ENCODE measurements at places on chromosomes 11 and 22.
A peak's percentile ranks its signal among the peaks of the same experiment; 100 is the strongest.

DNA sequence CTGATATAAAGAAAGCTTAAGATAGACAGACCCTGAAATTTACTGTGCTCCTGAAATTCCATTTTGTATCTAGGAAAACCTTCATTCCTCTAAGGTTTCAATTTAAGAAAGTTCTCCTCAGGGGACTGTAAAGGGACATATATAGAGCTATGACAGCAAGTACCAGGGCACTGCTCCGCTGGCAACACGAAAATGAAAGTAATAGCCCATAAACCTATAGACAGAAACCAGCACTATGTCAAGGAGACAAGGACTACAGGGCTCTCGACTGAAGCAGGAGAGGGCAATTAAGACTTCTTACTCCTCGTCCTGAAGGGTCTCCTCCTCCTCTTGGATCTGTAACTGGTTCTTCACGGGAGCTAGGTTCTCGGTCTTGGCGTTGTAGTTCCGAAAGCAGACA, 6.9 kb downstream of the FEZ1 start:
- DNase-seq: no peak

DNA sequence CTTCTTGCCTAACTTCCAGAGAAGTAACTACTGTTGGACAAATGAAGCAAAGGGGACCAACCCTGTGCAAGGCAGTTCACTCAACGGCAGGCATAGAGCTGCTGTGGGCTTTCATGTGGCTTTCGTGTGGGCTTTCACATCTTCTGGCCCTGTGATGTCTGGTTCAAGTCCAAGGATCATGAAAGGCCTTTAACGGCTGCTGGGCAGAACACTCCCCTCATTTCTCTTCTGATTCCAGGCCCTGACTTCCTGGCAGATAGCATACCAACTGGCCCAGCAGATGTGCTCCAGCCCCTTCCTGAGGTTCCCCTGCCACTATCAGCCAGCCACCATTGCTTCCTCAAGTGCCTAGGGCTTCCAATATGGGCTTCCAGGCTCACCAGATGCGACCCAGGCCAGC, 28.7 kb upstream of the CTR9 start:
- no peak for DNase-seq

DNA sequence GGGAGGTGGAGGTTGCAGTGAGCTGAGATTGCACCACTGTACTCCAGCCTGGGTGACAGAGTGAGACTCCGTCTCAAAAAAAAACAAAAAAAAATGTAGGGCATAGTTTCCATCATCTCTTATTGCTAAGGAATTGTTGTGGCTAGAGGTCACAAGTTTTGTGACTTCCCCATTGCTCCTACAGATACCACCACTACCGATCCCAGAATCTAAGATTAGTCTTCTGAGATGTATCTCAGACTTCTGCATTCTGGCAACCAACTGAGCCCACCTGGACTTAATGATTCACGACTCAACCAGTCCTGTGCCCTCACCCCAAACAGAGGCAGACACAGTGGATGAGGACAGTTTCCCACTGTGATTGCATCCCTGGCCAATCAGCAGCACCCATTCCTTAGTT, 148.9 kb downstream of the NECTIN1 start:
- DNase-seq: no peak

- DNase-seq: peak; percentile 50
Measured at GRCh38 chr11:114102993-114103896, 43.7 kb downstream of the ZBTB16 start.

GRCh38 chr11:125117429-125117828, 6.0 kb upstream of the TMEM218 start:
- no peak for DNase-seq

- no peak for DNase-seq
Measured at GRCh38 chr11:44067266-44067665, 1.2 kb downstream of the ACCS start.

- no peak for DNase-seq
Measured at GRCh38 chr11:73274722-73275380, 2.7 kb downstream of the P2RY6 start.

DNA sequence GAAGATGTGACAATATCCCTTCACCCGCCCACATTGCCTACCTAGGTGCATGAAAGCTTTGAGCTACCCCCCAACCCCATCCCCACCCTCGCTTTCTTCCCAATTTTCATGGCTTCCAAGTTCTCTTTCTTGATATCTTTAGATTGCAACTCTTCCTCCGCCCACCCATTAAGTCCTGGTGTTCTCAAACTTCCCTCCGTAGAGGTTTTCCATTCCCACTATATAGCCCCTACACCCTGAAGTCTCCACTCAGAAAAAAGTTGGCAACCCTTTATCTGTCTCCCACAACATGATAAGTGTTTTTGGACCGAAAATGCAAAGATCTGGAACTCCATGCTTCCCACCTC, 572 bp downstream of the ZNF70 start:
- no peak for DNase-seq

GRCh38 chr11:13364388-13364787, 86.8 kb downstream of the BMAL1 start:
- DNase-seq: no peak
